Stimulated activated CD8-positive, alpha-beta memory T cell treated with anti-CD3 and anti-CD28 coated beads, Interleukin-7, amount 100 ng/mL, for 24 hours (primary cell): ENCODE measurements at places on chromosomes 1 and 21.

GRCh38 chr1:217526636-217527035 lies 104.3 kb downstream of the GPATCH2 start:
- no peak for DNase-seq

DNA sequence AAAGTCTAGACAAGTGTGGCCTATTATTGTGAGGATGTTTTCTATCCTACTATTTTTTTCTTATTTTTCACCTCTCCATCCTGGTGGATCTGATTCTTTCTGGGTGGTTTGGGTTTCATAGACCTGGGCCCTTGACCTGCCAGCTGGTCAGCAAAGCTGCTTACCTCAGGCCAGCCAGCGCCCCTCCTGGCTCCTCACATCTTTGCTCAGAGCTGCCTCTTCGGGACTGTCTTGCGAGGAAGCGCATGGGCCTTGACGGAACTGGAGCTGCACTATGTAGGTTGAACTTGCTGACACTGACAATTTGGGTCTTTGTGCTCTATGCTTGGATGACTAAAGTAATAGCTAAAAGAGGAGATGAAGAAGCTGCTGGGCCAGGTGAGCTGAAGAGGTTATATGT lies 138.5 kb upstream of the SYT6 start:
- DNase-seq = no peak

DNA sequence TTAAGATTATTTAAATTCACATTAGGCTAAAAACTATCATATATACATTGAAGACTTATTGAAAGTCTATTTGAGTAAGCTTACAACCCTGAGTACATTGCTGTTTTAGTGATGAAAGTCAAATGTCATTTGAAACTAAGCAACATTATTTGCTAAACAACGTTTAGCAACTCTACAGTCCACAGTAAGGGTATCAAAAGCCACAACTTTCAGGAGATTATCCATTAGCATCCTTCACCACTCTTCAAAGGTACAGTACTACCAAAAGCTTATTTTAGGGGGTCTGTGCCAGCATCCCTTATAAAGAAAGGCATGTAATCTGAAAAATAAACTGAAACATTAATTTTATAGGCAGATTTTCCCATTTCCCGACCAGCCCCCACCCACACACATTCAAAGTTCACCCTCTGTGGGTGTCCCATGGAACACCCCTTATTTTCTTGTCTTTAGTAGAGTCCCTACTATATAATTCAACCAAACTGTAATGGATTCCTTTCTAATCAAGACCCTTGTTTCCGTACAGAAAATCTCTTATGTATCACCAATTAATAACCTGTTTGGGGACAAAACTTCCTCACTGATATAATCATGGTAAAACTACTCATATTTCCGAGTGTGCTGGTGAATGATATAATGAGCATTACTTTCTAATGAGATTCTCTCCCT lies 11.0 kb downstream of the SFPQ start:
- DNase-seq = no peak

DNA sequence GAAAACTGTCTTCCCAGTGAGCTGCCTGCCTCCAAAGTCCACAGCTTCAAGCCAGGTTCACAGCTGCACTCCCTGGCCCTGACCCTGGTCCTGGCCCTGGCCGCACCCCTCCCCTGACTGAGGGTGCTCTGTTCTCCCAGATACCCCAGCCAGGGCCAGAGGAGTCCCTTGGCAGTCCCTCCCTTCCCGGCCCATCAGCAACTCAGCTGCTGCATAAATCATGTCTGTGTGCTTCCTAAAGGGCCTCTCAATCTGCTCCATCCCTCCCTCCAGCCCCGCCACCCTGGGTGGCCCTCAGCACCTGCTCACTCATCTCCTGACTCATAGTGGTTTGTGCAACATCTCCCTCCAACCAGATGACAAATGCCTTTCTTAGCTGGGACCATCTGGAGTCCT lies 24.8 kb upstream of the C1orf174 start:
- DNase-seq = no peak

- DNase-seq = no peak
These were observed 9.8 kb upstream of the CDC20 start for GRCh38 chr1:43348809-43349593.

- no peak for DNase-seq
These were observed 11.5 kb upstream of the C1orf105 start for GRCh38 chr1:172408958-172409357.

DNA sequence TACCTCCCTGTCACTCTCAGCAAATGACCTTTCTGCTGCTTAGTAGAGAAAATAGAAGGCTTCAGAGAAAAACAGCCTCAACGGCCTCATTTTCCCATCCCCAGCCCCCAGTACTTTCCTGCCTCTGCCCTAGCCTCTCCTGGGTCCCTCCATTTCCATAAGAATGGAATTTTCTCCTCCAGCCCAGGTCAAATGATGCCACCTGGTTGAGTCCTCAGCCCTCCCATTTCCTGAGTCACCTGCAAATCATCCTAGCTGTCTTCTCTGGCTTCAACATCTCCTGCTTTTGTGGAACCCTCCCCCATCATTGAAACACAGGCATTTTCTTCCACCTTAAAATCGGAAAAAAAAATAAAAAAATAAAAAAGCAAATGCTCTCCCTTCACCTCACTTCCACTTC lies 35.1 kb downstream of the OLIG1 start:
- no peak for DNase-seq

DNA sequence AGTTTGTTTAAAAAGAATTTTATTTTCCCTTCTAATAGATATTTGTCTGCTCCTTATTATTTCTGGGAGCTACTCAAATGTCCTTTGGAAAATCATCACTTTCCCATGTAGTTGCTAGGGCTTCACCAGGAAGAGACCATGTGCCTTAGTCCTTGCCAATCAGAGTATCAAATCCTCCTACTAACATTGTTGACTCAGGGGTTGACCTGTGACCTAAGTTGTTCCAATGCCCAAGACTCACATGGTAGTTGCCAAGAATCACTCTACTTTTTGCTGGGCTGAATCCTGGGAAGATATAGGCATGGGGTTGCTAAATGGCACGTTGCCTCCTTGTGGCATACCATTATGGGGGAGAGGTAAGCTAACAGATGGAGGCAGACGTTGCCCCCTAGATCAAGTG lies 58.2 kb upstream of the FOXD3 start:
- no peak for DNase-seq

DNA sequence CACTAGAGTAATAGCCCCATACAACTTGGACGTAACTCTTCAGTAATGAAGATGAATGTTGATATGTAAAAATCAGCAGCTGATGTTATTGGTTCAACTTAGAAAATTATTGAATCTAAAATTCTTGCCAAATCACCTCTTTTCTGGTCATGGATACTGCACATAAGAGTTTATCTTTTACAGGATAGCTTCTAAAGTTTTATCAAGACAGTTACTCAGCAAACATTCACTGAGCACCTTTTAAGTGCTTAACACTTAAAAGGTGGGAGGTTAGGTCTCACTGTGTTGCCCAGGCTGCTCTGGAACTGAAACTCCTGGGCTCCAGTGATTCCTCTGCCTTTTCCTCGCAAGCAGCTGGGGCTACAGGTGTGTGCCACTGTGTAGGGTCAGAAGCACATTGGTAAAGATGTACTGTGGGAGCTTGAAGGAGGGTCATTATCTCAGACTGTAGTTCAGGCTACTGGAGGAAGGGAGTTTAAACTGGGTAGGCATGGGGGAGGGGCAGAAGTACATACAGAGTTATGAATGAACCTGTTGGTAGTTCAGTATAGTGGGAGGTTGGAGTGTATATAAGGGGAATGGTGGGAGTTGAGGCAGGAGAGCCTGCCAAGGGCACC lies 2.0 kb downstream of the MPZL1 start:
- no peak for DNase-seq

DNA sequence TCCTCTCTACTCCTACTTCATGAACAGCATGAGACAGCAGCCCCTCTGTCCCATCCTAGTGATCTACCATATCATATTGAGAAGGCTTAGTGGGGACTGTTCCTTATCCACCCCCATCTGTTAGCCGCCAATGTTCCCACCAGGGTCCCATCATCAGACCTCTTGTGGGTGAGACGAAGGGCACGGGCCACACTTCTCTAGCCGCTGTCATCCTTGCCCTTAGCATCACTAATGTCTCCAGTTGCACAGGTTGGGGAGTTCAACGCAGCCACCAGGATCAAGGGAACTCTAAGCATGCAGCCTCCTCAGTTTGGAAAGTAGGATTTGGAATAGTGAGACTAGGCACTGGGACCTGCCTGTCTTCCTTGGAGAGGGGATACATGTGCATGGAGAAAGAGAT lies 20.1 kb downstream of the INKA2 start:
- no peak for DNase-seq

DNA sequence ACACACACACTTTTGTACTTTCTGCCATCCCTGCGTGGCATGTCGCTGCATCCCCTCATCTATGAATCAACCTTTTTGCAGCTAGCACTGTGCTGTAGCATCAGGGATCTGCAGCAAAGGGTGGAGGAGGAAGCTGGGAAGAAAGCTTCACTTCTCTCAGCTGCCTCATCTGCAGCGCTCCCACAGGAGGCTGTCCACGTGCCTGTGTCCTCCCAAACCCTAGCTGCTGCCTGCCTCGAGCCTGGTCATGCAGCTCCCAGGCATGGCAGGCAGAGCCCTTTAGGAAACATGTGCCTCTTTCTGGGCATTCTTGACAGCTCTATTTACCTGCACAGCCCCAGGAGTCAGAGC lies 262.1 kb upstream of the SGIP1 start:
- no peak for DNase-seq

- no peak for DNase-seq
These were observed 3.6 kb upstream of the ZNF124 start for GRCh38 chr1:247175458-247175857.

DNA sequence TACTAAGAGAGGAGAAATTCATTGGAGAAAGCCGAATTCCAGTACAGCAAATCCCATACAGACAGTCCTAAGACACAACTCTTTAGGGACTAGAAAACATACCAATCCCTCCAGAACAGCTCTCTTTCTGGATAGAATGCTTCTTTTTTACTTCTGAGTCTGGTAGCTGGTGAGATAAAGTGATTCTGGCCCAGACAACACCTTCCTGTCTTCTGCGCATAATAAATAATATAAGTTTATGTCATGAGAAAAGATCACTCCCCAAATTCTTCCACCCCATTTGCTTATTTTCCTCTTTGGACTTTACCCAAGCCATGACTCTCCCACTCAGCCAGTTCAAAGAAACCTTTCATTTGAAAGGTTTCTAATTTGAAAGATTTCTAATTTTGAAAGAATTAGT lies 98.4 kb downstream of the EDEM3 start:
- no peak for DNase-seq
